Stomach (tissue), 19 donors: ENCODE measurements at places on chromosomes 1 and 21. TPM values are rescaled to one million over a fixed set of nuclear protein-coding genes. Genes with fewer than 3 reads are reported as not detected.

- DNase-seq = no peak
- no peaks in the 10 kb centered on the region for H3K4me1 ChIP-seq
- no peak overlapping the region for H3K4me3 ChIP-seq
- H3K36me3 ChIP-seq = peaks cover 57% of the 10 kb centered on the region
Measured at GRCh38 chr21:46410516-46410915, 48.2 kb upstream of the DIP2A start.

The TMCO1 gene
- 69.2 TPM for total RNA-seq

DNA sequence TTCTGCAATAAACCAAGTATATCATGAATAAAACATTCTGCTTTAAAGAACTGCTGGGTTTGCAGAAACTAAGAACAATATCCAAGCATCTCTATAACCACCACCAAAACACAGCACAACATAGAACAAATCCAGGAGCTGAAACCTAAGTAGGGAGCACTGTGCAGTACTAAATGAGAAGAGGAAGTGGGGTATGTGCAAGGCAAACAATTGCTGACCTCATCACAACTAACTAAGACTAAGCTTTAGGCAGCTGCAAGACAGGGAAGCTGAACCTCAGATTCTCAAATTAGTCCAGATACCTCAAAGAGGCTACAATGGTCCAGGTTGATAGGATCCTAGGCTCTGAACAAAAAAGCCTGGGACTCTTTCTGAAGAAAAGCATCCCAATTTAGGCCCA is 172.6 kb downstream of the SLC44A5 start:
- no peak for DNase-seq
- no peaks in the 10 kb centered on the region for H3K27me3 ChIP-seq
- no peaks in the 10 kb centered on the region for H3K36me3 ChIP-seq
- H3K4me1 ChIP-seq = no peaks in the 10 kb centered on the region
- no peak overlapping the region for H3K4me3 ChIP-seq

DNA sequence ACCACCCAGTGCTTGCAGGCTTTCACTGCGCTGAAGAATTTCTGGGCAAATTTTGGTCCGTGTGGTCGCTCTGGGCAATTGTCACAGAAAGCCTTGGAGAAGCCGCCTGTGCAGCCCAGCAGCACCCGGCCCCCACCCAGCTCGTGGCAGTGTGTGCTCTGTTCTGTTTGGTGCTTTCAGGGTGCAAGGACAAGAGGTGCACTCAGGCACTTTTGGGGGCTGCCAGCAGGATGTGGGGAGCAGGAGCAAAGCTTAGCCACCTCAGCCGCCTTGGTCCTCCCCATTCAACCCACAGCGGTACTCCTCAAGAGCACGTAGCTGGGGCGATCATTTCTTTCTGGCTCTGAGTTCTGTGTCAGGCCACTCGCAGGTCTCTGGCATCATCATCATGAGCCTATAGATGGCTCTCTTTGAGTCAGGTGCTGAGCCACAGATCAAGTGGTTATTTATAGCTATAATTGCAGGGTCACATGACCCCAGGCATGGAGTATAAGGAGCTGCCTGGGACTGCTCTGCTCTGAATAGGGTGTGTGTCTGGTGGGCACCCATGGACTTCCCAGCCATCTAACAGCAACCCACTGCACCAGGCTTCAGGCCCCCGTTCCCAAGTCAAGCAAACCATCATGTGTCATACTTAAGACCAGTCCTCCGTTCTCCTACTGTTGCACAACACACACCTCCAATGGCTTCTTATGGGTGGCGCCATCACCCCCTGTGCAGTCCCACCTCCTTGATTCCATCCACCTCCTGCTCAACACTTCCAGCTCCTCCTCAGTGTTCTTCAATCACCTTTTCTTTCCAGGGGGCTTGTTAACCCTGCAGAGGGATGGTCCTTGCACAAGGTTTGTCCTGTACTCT is 18.1 kb upstream of the TENT5C start:
- H3K4me1 ChIP-seq = peaks cover 41% of the 10 kb centered on the region
- no peak for DNase-seq
- no peaks in the 10 kb centered on the region for H3K27me3 ChIP-seq
- no peak overlapping the region for H3K4me3 ChIP-seq
- H3K27ac ChIP-seq = no peak overlapping the region

The VPS13D gene
- 76.0 TPM for total RNA-seq
